Erythroblast (primary cell): ENCODE measurements at places on chromosomes 1 and 21.

GRCh38 chr21:25744854-25745253, 10.1 kb downstream of the GABPA start:
- no peak for DNase-seq

GRCh38 chr1:36450919-36451305, 661 bp upstream of the OSCP1 start:
- DNase-seq: no peak

- DNase-seq: no peak
Measured at GRCh38 chr1:92843046-92843423, 11.2 kb downstream of the RPL5 start.

DNA sequence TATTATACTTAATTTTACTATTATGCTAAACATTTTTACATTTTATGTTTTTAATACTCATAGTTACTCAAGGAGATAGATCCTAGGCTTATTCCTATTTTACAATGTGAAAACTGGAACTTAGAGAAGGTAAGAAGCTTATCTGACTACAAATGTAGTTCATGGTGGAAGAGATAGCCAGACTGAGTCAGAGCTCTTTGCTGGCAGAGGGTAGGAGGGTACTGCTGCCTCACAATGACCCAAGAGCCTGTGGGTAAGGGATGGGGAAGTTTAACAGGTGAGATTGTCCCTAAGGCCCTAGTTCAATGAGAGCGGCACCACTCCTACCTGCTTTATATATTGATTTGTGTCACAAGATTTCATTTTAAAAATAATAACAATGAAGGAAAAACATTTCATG, 34.1 kb upstream of the NEK7 start:
- DNase-seq: peak; percentile 71

GRCh38 chr1:48943826-48944225, 167.1 kb upstream of the BEND5 start:
- DNase-seq: no peak

GRCh38 chr1:181910905-181911304, 150.6 kb downstream of the ZNF648 start:
- DNase-seq: peak; percentile 11

GRCh38 chr1:186658999-186659398, 21.2 kb downstream of the PTGS2 start:
- DNase-seq: no peak

GRCh38 chr21:39014747-39015146, 168.5 kb downstream of the PSMG1 start:
- DNase-seq: no peak
